Activated T-helper 17 cell treated with anti-CD3 and anti-CD28 coated beads, Interleukin-2, amount 50 U/mL, for 72 hours (primary cell): ENCODE measurements at places on chromosomes 16 and 17. TPM values are rescaled to one million over a fixed set of nuclear protein-coding genes. Genes with fewer than 3 reads are reported as not detected.
A peak's percentile ranks its signal among the peaks of the same experiment; 100 is the strongest.

CLEC18B gene
- 2.0 TPM for total RNA-seq

- no peak for ATAC-seq
Observed at GRCh38 chr17:35407531-35407930, 24.8 kb downstream of the SLFN12 start.

- ATAC-seq = peak; percentile 54
Observed at GRCh38 chr16:72501739-72502593, 330.0 kb upstream of the PMFBP1 start.

GRCh38 chr16:68085259-68086071 lies at the start of gene NFATC3:
NFATC3 (plus strand) TSS chr16:68085370; CDS start chr16:68085682, 312 bp downstream.
- peak; percentile 71 for ATAC-seq

DNA sequence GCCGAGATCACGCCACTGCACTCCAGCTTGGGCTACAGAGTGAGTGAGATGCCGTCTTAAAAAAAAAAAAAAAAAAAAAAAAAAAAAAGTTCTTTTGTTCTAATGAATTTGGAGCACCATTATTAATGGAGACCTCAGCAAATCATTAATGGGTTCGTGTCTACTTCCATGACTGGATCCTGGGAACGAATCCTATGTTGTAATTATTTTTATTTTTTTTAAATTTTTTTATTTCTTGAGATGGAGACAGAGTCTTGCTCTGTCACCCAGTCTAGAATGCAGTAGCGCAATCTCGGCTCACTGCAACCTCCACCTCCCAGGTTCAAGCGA lies 30.7 kb downstream of the SPOP start:
- ATAC-seq = peak; percentile 53

DNA sequence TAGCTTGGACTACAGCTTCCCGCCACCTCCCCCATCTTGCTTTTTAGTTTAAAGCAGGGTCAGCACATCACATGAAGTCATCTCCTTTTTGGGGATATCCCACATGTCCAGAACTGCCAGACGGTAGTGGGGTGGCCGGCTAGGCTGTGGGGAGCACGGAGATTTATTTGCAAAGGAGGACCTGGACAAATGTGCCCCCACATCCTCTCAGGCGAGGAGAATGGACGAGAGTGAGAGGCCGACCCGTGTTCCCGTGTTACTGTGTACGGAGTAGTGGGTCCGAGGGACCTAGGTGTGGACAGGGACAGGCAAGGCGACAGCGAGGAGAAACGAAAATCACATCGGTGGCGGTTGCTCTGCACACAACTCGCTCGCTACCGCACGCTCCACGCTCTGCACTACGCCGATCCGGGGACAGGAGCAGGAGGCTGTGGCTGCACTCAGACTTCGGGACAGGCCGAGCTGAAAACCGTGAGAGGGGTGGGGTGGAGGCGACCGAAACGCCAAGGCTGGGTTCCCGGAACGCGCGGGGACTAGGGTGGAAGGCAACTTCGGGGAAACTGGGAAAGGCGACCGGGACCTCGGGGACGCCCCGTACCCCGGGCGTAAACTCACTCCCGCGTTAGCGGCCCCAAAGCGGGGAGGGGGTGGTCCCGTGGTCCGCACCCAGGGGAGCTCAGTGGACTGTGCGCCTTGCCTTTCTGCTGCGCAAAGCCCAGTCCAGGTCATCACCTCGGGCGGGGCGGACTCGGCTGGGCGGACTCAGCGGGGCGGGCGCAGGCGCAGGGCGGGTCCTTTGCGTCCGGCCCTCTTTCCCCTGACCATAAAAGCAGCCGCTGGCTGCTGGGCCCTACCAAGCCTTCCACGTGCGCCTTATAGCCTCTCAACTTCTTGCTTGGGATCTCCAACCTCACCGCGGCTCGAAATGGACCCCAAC lies at the start of gene MT1A:
Gene MT1A (plus strand): TSS at position 853 of the 937 bp plus-strand sequence. CDS start 73 bp downstream, at position 926.
- peak; percentile 57 for ATAC-seq

DNA sequence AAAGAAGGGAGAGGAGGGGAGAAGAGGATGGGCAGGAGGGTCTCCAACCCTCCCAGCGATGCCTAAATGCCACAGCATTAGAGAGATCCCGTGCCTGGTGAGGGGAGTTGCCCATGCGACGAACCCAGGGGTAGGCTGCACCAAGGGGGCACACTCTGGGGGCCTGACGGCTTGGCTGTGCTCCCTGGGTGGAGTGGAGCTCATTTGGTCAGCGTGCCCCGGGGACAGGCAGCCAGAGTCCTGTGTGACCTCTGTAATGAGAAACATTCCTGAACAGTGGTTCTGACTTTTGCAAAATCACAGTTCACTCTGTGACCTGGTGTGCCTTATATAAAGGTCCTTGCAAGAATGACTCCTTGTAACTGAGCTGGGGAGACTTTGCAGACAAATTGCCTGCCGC lies 205.0 kb upstream of the N4BP1 start:
- ATAC-seq = no peak

DNA sequence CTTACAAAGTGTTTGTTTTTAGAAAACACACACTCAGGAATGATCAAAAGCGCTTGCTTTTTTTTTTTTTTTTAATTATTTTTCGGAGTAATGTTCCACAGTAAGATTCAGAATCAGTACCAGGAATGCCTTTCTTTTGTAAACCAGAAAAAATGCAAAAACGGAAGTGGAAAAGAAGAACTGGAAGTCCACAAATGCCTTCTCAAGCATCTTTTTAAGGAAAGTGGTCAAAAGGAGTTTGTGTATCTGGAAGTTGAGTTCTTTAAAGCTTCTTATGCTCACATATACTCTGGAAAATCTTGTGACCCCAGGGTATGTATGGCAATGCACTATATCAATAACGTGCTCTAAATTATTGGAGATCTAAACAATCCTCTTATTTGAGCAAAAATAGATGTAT lies 126.0 kb downstream of the ABCA8 start:
- ATAC-seq = no peak

ABCA10 gene
- 5.1 TPM for total RNA-seq

TRPV2 gene
- 35.4 TPM for total RNA-seq

DNA sequence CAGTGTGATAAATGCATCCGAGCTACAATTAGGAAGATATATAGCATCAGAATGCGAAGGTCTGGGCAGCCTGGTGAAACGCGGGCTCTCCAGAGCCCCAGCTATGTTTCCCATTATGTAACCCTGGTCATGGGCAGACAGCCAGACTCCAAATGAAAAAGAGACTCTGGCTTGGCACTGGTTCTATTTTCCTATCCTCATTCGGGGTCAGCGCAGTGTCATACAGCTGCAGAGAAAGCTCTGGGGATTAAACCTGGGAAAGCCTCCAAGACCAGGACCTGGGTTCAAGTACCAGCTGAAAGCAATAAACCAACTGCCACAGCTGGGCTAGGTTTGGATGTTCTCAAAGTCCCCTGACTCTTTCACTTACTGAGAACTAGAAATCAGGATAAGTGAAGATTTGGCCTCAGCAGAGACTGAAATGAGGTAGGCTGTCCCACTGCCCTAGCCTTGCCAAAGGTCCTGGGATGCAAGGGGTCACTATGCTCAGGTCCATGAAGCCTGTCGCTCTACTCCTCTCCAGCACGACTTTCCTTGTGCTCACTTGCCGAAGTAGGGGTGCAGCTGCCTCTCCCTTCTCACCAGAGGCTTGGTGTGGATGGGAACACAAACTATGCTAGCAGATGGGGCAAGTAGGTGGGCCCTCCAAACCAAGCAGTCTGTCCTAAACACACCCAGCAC lies 123.8 kb downstream of the SMG6 start:
- no peak for ATAC-seq

SYNGR3 gene
- 7.9 TPM for total RNA-seq

OTOP3 gene
- total RNA-seq = not detected

DNA sequence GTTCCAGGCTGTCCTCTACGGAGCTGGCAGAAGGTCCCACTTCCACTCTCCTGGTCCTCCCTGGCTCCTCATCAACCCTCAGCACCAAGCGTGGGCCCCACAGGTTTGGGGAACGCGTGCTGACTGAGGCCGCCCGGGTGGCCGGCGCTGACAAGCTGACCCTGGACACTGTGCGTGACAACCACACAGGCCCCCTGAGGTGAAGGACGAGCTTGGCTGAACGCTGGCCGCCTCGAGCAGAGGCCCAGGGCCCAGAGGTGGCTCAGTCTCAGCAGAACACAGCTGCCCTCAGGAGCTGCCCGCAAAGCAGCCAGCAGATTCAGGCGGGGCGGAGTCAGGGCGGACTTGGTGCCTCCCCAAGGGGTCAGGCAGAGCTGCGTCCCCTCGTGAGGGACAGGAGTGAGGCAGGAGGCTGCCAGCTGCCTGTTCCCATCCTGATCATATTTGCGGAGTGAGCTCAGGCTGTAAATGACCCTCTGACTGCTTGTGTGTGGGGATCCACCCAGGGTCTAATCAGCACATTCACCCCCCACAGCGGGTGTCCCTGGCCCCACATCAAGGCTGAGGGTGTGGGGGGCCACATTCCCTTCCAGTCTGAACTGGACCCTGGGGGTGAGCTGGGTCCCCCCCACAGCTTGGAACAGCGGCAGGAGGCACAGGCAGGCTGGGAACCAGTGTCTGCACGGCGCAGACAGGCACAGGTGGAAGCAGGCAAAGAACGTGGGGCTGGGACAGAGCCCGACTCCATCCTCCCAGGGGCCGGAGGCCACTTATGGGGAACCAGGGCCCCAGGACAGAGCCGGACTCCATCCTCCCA lies 105.1 kb upstream of the METRNL start:
- no peak for ATAC-seq

DNA sequence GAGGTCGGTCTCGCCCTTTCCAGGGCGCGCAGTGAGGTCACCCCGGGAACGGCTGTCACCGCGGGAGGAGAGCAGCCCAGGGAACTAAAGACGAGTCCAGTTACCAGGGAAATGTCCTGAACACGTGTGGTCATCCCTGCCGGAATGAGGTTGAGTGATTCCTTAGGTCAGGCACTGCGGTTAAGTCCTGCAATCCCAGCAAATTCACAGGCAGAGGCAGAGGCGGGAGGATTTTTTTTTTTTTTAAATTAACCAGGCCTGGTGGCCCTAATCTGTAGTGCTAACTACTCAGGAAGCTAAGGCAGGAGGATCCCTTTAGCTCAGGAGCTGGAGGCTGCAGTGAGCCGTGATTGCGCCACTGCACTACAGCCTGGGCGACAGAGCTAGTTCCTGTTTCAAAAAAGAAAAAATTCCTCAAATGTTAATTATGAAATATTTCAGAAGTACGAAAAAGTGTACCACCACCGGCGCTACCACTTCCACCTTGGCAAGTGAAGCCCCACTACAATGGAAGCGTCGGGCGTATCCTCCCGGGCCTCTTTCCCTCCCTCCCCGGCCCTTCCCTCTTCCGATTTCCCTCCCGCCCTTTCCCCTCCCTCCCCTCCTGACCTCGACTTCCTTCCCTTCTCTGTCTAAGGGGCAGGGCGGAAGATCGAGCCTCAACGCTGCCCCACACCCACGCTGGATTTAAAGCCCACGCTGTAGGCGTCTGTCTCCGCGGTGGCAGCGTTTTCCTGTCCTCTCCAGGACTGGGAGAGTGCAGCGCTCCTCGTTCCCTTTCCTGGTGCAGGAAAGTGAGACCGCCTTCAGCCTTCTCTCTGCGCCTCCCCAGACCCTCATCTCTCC lies 27.3 kb downstream of the SLFN11 start:
- peak; percentile 84 for ATAC-seq

DNA sequence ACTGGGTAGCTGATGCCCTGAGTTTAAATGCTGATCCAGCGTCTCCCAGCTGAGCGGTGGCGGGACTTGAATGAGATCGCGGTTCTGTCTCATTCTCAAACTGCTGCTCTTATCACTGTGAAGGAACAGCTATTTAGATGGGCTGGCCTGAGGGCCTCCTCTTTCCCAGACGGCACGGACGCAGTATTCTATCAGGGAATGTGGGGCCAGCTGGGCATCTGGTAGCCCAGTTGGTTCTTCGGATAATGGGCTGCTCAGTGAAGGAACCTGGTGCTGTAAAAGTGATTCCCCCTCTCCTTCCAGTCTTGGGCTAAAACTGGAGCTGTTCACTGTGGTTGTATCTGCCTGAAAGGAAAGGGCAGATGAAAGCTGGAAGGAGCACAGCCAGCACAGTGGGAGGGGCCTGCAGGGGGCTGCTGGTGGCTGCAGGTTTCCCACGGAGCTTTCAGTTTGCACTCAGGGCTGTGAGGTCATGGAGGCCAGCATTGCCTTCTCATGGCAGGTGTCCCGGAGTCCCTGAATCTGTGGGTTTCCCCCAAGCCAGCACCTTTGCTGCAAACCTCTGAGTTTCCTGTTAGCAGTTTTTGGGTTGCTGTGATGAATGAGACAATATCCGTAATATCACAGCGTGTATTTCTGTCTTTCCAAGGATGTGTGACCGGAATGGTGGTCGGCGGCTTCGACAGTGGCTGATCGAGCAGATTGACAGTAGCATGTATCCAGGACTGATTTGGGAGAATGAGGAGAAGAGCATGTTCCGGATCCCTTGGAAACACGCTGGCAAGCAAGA lies 3.6 kb downstream of the IRF8 start:
- peak; percentile 70 for ATAC-seq

GRCh38 chr16:11149011-11149616 lies 106.9 kb downstream of the SOCS1 start:
- no peak for ATAC-seq

STAC2 gene
- total RNA-seq = not detected

DNA sequence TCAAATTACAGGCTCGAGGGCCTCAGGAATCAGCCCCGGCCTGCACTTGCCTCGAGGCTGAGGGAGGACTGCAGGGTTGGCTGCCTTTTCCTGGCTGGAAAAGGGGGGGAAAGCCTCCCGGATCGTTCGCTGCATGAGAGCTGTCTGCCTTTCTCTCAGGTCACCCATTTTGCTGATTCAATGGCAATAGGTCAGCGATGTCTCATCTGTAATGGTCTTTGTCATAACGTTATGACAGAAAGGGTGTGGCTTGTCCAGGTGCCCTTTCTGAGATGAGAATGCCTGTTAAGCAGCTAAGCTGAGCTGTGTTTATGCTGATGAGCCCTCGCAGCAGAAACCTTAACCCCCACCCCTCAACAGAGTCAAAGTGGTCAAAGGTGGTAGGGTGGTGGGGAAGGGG lies 81.8 kb downstream of the AKAP1 start:
- ATAC-seq = no peak

GRCh38 chr16:65284626-65285025 lies 162.8 kb upstream of the CDH11 start:
- no peak for ATAC-seq

- peak; percentile 49 for ATAC-seq
Observed at GRCh38 chr17:28174352-28175046, 132.0 kb downstream of the NLK start.

DNA sequence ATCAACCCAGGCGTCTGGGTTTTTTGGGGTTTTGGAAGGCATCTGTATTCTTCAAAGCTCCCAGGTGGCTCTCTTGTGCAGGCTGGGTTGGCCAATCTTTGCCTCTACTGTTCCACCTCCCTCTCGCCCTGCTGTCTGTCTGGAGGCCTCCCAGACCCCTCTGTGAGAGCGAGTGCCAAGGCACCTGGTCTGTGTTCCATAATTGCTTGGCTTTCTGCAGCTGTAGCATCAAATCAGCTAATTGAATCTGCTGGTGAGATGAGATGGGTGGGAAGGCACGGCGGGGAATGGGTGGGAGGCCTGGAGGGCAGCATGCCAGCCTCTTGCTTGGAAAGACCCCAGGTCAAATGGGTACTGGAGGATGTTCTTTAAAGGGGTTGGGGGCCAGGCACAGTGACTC lies 52.5 kb upstream of the CLEC19A start:
- ATAC-seq = no peak

- no peak for ATAC-seq
Observed at GRCh38 chr17:57603546-57603945, 141.6 kb downstream of the CCDC182 start.

GRCh38 chr16:66543541-66543940 lies 6.4 kb downstream of the TK2 start:
- ATAC-seq = no peak
